ENCODE measurements at places on chromosomes 12 and 14.

- peaks cover 2% of the 10 kb centered on the region for H3K36me3 ChIP-seq
- peaks cover 3% of the 10 kb centered on the region for H3K4me1 ChIP-seq
- H3K27ac ChIP-seq = no peak overlapping the region
- no peak overlapping the region for H3K4me3 ChIP-seq
- DNase-seq = no peak
These were observed 7.9 kb upstream of the ITFG2 start for GRCh38 chr12:2804393-2805142.

- no peaks in the 10 kb centered on the region for H3K27me3 ChIP-seq
- H3K4me1 ChIP-seq = no peaks in the 10 kb centered on the region
- no peaks in the 10 kb centered on the region for H3K36me3 ChIP-seq
- no peak overlapping the region for H3K4me3 ChIP-seq
- DNase-seq = no peak
- no peak overlapping the region for H3K27ac ChIP-seq
These were observed 431.5 kb upstream of the OR4E1 start for GRCh38 chr14:22105006-22105623.

DNA sequence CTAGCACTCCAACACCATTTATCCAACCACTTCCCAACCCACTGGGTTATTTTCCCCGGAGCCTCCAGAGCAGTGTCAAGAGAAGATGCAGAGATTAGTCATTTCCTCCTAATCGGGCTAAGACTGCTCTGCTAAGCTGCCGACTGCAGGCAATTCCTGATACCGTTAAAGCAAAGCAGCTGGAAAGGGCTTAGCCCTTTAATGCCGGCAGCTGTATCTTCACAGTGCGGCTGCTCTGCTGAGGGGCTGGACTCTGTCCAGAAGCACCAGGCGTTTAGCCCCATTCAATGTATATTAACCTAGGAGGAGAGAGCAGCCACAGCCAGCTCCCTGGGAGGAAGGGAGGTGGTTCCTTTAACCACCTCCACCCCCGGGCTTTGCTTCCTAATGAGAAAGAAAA is 11.1 kb downstream of the AQP6 start:
- no peak for DNase-seq
- H3K27ac ChIP-seq = no peak overlapping the region
- no peaks in the 10 kb centered on the region for H3K36me3 ChIP-seq
- H3K4me1 ChIP-seq = peaks cover 4% of the 10 kb centered on the region
- no peak overlapping the region for H3K4me3 ChIP-seq

DNA sequence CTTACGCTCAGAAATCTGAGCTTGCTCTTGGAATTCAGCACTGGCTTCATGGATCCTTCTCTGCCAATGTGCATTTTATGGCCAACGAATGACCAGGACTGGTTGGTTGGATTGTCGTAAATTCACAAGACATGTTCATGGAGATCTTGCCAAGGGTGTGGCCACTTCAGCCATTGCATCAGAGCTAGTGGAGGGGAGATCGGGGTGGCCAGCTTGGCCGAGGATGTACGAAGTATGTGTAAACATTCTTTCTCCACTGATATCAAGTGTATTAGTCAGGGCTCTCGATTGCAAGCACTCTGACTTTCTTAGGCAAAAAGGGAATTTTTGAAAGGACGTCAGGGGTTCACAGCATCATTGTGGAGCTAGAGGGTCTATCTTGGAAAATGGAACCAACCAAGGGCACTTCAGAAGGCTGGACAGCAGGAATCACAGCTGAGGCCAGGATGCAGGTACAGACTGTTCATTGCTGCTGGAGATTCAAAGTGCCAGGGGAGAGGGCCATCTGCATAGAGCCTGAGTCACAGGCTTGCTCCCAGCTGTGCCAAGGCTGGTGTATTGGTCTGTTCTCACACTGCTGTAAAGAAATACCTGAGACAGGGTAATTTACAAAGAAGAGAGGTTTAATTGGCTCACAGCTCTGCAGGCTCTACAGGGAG is 32.9 kb upstream of the ADGRD1 start:
- H3K4me1 ChIP-seq = no peaks in the 10 kb centered on the region
- H3K36me3 ChIP-seq = no peaks in the 10 kb centered on the region
- no peak overlapping the region for H3K4me3 ChIP-seq
- H3K27ac ChIP-seq = no peak overlapping the region
- peaks cover 77% of the 10 kb centered on the region for H3K27me3 ChIP-seq

- no peak overlapping the region for H3K27ac ChIP-seq
- no peak for DNase-seq
- H3K4me1 ChIP-seq = peaks cover 5% of the 10 kb centered on the region
- no peaks in the 10 kb centered on the region for H3K27me3 ChIP-seq
- no peaks in the 10 kb centered on the region for H3K36me3 ChIP-seq
These were observed 17.9 kb downstream of the NFKBIA start for GRCh38 chr14:35386673-35387125.

- no peak overlapping the region for H3K27ac ChIP-seq
- H3K4me3 ChIP-seq = no peak overlapping the region
- H3K27me3 ChIP-seq = no peaks in the 10 kb centered on the region
- H3K4me1 ChIP-seq = peaks cover 3% of the 10 kb centered on the region
- no peak for DNase-seq
- peaks cover 2% of the 10 kb centered on the region for H3K36me3 ChIP-seq
These were observed 149.2 kb upstream of the FUT8 start for GRCh38 chr14:65263177-65263788.

DNA sequence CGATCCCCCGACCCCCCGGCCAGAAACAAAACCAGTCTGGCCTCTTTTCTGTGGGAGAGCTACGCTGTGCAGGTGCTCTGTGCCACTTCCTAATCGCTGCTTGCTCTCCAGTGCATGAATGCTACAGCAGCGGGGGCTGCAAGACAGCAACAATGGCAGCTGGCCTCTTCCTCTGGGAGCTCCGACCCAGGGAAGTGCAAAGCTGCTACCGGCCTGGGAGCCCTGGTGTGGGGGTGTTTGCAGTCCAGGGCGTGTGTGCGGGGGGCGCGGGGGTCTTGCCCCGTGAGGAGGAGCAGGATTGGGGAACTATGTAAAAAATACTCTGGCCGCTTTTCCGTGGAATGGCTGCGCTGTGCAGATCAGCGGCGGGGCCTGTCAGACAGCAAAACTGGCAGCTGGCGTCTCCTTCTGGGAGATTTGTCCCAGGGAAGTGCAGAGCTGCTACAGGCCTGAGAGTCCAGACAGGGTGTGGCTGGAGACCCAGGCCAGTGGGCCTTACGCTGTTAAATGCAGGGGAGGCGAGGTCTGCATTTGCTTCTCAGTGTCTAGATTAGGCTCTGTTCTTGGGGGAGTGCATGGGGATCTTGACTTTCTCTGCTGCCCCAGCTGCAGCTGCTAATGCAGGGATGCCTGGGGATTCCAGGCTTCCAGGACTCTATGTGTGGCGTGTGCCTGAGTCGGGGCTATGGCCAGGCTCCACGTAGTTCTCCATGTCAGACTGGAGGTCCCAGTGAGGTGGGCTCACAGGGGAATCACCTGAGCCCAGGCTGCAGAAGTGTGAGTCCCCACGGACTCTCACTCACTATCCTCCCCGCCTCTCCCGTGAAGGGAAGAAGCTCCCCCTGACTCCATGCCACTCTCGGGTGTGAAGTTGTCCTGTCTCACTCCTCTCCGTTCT is 344.5 kb downstream of the AEBP2 start:
- H3K4me1 ChIP-seq = no peaks in the 10 kb centered on the region
- no peaks in the 10 kb centered on the region for H3K27me3 ChIP-seq
- no peak for DNase-seq
- no peak overlapping the region for H3K27ac ChIP-seq

DNA sequence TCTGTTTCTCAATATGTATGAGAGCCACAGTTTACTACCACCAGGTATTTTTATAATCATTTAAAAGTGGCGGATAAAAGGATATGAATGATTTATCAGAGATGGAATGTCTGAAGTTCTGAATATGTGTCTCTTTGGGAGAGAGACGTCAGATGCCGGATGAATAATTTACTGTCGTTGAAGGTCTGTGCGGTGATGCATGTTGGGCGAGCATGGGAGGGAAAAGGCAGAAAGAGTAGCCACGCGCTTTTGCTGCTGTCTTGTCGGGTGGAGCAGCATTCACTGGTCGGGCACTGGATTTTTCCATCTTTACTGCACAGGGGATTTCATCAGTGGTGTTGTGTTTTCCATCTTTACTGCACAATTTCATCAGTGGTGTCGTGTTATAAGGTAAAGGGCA is 65.6 kb downstream of the SYNE2 start:
- peaks cover 19% of the 10 kb centered on the region for H3K4me1 ChIP-seq
- no peak for DNase-seq
- H3K4me3 ChIP-seq = no peak overlapping the region
- H3K27me3 ChIP-seq = no peaks in the 10 kb centered on the region
- no peak overlapping the region for H3K27ac ChIP-seq

DNA sequence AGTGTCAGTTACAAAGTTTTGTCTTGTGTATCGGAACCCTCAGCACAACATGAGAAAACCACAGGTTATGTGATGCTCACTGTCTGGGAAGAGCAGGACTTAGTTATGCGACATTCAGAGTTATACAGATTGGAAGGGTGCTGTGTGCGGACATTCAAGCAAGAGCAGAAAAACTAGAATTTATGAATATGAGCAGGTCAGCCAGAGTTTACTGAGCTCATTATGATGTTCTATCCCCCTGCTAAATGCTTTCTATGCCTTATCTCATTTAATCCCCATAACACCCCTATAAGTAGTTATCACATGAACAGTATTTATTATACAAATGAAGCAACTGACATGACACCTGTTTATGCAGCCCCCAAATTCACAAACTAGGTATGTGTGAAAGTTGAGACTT is 1083.2 kb downstream of the FLRT2 start:
- no peak for DNase-seq
- H3K27ac ChIP-seq = no peak overlapping the region
- no peak overlapping the region for H3K4me3 ChIP-seq

DNA sequence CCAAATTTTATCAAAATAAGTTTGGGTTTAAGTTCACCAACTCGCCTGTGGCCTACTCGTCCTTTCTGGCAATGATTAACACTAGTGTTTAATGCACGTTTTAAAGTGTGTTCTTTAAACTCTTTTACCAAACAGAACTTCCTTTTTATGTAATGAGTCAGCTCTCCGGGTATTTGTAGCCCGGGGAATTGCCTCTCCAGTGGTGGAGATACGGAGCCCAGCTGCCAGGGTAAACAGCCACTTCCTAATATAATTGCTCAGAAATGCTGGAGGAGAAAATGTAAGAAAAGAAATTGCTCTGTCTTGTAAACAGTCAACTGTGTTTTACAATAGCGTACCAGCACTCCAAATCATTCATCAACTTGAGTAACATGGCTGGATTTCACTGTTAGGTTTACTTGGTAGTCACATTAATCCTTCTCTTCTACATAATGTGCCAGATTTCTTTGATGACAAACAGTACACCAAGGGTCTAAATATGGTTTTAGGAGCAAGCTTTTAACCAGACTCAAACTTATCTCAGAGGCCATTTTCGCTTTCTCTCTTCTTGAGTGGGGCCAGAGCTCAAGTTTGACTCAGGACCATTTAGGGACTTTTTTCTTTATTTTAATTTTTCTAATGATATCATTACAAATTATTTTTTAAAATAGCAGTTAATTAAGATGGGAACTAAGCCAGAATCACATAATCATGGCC is 101.2 kb upstream of the SLC38A2 start:
- H3K36me3 ChIP-seq = peaks cover 7% of the 10 kb centered on the region
- no peak overlapping the region for H3K4me3 ChIP-seq
- peaks cover 17% of the 10 kb centered on the region for H3K4me1 ChIP-seq
- no peaks in the 10 kb centered on the region for H3K27me3 ChIP-seq

DNA sequence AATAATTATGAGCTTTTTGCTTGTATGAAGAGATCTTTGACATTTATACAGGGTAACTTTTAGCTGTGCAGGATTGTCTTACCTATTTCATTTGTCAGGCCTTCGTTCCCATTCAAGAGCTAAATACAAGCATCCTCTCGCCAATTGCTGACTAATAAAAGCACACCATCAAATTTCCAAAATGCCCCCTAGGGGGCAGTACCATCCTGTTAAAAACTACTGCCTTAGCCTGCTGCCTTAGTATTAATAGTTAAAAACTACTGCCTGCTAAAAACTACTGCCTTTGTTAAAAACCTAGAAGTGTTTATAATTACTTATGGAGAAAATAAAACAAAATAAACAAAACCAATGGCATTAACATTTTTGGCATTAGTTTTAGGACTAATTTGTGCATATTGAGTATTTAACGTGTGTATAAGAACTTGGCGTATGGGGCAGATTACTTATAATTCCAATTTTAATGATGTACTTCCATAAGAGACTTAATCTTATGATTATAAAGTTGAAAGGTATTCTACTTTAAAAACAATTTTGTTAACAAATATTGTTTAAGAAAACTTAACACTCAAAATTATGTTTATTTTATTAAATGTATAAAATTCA is 3.0 kb upstream of the IFI27L2 start:
- no peaks in the 10 kb centered on the region for H3K36me3 ChIP-seq
- peaks cover 21% of the 10 kb centered on the region for H3K4me1 ChIP-seq
- H3K27me3 ChIP-seq = peaks cover 4% of the 10 kb centered on the region

GRCh38 chr12:52217223-52217622 is 15.8 kb upstream of the KRT7 start:
- no peak overlapping the region for H3K4me3 ChIP-seq
- peaks cover 9% of the 10 kb centered on the region for H3K4me1 ChIP-seq
- peaks cover 52% of the 10 kb centered on the region for H3K27me3 ChIP-seq
- H3K36me3 ChIP-seq = no peaks in the 10 kb centered on the region

GRCh38 chr12:90823859-90824258 is 131.1 kb downstream of the CCER1 start:
- H3K4me3 ChIP-seq = no peak overlapping the region
- H3K4me1 ChIP-seq = peaks cover 3% of the 10 kb centered on the region
- DNase-seq = no peak

All from T-helper 17 cell (primary cell).